ENCODE measurements at places on chromosomes 7 and 10.
A peak's percentile ranks its signal among the peaks of the same experiment; 100 is the strongest.

- no peaks in the 10 kb centered on the region for H3K36me3 ChIP-seq
- no peaks in the 10 kb centered on the region for H3K4me1 ChIP-seq
- no peak overlapping the region for H3K4me3 ChIP-seq
- no peak for DNase-seq
Observed at GRCh38 chr10:3312403-3312940, 139.9 kb upstream of the PITRM1 start.

GRCh38 chr7:135240441-135240840 is 6.8 kb downstream of the STRA8 start:
- no peaks in the 10 kb centered on the region for H3K27me3 ChIP-seq

DNA sequence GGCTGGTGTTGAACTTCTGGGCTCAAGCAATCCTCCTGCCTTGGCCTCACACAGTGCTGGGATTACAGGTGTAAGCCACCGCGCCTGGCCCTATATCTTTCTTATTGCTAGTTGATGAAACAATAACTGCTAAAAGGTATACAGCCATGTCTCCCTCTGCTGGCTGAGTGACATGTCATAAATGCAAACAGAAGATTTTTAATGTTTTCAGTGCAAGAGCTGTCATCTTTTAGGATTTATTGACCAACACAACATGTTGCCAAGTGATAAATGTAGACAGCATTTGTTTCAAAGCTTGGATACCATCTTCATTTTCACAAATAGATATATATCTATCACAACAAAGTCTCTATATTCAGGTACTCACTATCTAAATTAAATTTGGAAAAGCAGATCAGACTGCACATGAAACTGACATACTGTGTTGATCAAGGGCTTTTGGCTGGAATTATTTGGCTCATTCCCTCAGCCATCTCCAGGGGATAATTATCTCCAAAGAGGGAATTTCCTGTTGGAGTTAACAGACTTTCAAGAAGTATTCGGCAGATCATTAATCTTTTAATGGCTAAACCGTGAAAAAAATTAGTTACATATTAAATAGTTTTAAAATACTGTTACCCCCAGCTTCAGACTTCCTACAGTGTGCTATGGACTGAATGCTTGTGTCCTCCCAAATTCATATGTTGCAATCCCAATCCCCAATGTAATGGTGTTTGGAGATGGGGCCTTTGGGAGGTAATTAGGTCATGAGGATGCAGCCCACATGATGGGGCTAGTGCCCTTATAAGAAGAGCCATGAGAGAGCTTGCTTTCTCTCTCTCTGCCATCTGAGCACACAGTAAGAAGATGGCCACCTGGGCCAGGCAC is 41.3 kb upstream of the SRPK2 start:
- peak; percentile 27 for DNase-seq
- H3K27me3 ChIP-seq = no peaks in the 10 kb centered on the region
- no peaks in the 10 kb centered on the region for H3K36me3 ChIP-seq
- H3K27ac ChIP-seq = no peak overlapping the region
- peaks cover 3% of the 10 kb centered on the region for H3K4me1 ChIP-seq

DNA sequence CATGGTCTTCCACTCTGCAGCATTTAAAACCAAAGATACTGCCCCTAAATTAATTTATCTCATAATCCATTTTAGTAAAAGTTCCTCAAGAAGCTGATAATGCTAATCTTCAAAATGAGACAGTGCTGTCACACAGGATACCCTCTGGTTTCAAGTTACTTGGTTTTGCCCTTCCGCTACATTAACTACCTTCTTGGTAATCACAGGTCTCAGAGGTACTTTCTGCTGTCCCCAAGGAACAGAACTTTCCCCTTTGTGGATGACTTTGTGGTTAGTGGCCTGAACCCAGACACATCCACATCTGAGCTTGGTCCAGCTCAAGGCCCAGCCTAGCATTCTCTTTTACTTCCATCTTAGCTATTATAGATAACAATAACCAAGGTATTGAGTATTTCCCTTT is 88.8 kb upstream of the TMEM26 start:
- no peaks in the 10 kb centered on the region for H3K27me3 ChIP-seq
- DNase-seq = no peak
- no peaks in the 10 kb centered on the region for H3K4me1 ChIP-seq

GRCh38 chr7:41977151-41977651 is 259.8 kb downstream of the GLI3 start:
- H3K4me3 ChIP-seq = no peak overlapping the region
- peaks cover 4% of the 10 kb centered on the region for H3K36me3 ChIP-seq
- no peak for DNase-seq
- H3K27me3 ChIP-seq = no peaks in the 10 kb centered on the region
- peak overlapping the region; percentile 26 for H3K27ac ChIP-seq

GRCh38 chr10:29465384-29465783 is 169.4 kb downstream of the SVIL start:
- no peak overlapping the region for H3K4me3 ChIP-seq
- H3K4me1 ChIP-seq = no peaks in the 10 kb centered on the region
- no peak for DNase-seq
- H3K36me3 ChIP-seq = peaks cover 91% of the 10 kb centered on the region
- H3K27ac ChIP-seq = no peak overlapping the region

- DNase-seq = no peak
- no peak overlapping the region for H3K27ac ChIP-seq
- H3K4me3 ChIP-seq = no peak overlapping the region
- no peaks in the 10 kb centered on the region for H3K4me1 ChIP-seq
Observed at GRCh38 chr10:89609833-89610346, 35.2 kb downstream of the PANK1 start.

- H3K36me3 ChIP-seq = no peaks in the 10 kb centered on the region
- no peaks in the 10 kb centered on the region for H3K27me3 ChIP-seq
- no peak overlapping the region for H3K4me3 ChIP-seq
- H3K27ac ChIP-seq = no peak overlapping the region
- no peak for DNase-seq
- H3K4me1 ChIP-seq = no peaks in the 10 kb centered on the region
Observed at GRCh38 chr7:117769085-117769484, 104.2 kb downstream of the CTTNBP2 start.

DNA sequence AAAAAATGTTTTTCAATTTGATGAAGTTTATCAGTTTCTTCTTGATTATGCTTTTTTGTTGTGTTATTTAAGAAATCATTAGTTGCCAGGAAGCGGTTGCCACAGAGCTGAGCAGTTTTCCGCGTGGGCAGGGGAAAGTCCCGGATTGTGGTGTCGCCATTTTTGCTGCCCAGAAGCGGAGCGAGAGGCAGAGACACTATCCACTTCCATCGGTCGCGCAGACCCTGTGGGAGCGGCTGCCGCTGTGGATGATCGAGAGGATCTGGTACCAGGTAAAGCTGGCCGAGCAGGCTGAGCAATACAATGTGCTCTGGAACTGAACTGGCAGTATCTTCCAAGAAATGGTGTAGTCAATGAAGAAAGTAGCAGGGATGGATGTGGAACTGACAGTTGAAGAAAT is 119.8 kb downstream of the ZNF736 start:
- H3K4me3 ChIP-seq = no peak overlapping the region
- DNase-seq = no peak

DNA sequence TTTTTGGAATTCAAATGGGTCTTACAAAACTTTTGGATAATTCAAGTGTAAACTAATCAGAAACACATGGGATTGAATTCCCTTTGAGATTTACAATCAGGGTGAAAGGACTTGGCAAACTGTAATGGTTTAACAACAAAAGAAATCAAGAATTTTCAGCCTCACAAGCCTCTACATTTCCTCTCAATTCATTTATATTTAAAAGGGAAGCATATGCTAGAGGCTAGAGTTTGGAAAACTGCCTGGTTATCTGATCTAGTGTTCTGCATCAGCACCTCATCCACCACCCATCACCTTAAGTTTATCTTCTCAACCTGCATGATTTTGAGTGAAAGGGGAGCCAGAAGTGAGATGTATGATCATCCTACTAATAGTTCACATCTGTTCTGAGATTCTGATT is 120.7 kb downstream of the TES start:
- H3K36me3 ChIP-seq = no peaks in the 10 kb centered on the region
- no peak overlapping the region for H3K27ac ChIP-seq
- H3K4me3 ChIP-seq = no peak overlapping the region
- no peaks in the 10 kb centered on the region for H3K4me1 ChIP-seq
- H3K27me3 ChIP-seq = no peaks in the 10 kb centered on the region

GRCh38 chr10:79187121-79187940 is 118.6 kb downstream of the ZMIZ1 start:
- H3K27me3 ChIP-seq = no peaks in the 10 kb centered on the region
- H3K27ac ChIP-seq = no peak overlapping the region

DNA sequence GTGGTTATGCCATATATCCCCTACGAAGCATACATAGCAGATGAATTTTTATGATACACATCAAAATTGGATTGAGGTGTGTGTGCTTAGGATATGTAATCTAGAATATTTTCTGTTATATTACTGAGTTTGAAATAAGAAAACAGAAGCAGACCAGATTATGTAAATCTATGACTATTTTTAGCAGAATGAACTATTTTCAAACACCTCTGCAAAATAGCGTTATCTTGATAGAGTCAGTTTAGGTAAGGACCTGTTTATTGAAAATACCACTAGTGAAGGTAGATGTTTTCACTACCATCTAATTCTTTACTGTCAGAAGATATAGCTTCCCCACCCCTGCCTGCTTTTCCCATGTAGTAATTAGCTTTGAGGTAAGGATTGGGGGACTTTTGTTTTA is 9.1 kb downstream of the LANCL2 start:
- H3K4me1 ChIP-seq = no peaks in the 10 kb centered on the region
- H3K27me3 ChIP-seq = no peaks in the 10 kb centered on the region
- DNase-seq = no peak
- no peak overlapping the region for H3K27ac ChIP-seq
- no peaks in the 10 kb centered on the region for H3K36me3 ChIP-seq
- H3K4me3 ChIP-seq = no peak overlapping the region

- DNase-seq = no peak
- no peaks in the 10 kb centered on the region for H3K4me1 ChIP-seq
- no peaks in the 10 kb centered on the region for H3K27me3 ChIP-seq
- H3K27ac ChIP-seq = no peak overlapping the region
- H3K4me3 ChIP-seq = no peak overlapping the region
Observed at GRCh38 chr7:147276783-147277370, 1160.3 kb downstream of the CNTNAP2 start.

DNA sequence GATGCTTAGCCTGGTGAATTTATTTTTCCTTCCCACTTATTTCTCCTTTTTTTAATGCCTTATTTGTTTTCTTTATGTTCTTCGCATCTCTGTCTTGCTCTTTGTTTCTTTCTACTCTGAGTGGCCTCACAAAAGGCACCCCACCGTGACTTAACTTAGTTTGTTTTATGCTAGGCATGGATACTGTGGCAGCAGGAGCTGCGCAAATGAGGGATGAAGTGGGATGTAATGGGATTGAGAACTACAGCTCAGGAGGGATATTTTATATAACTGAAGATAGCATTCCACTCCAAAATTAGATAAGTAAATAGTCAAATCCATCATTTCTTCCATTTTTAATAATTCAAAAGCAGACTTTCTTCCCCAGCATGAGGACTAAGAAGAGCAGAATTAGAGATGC is 1.7 kb upstream of the CACNA2D1 start:
- no peak for DNase-seq
- no peak overlapping the region for H3K4me3 ChIP-seq
- peaks cover 4% of the 10 kb centered on the region for H3K4me1 ChIP-seq
- no peaks in the 10 kb centered on the region for H3K36me3 ChIP-seq
- no peaks in the 10 kb centered on the region for H3K27me3 ChIP-seq

- no peak overlapping the region for H3K27ac ChIP-seq
- H3K4me3 ChIP-seq = peak overlapping the region; percentile 67
- no peaks in the 10 kb centered on the region for H3K36me3 ChIP-seq
- peaks cover 18% of the 10 kb centered on the region for H3K27me3 ChIP-seq
- DNase-seq = no peak
Observed at GRCh38 chr10:89206402-89207180, 526 bp downstream of the CH25H start.

DNA sequence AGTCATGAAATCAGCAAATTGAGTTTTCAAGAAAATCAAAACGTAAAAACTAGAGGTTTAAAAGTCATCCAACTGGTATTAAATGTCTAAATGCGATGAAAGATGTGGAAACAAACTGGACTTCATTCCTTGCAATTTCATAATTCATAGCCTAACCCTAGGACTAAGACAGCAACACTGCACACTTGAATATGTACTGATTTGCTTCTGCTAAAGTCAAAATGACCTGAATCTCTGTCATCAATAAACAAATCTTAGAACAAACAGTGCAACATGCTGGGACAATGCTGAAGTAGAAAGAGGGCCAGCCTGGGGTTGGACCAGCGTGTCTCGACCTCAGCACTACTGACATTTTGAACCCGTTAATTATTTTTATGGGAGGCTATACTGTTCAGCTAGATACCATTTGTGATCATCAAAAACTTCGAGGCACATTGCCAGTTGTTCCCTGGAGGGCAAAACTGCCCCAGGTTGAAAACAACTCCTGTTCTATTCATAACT is 47.1 kb downstream of the MYOF start:
- H3K4me3 ChIP-seq = no peak overlapping the region
- H3K36me3 ChIP-seq = no peaks in the 10 kb centered on the region
- peak; percentile 61 for DNase-seq
- peak overlapping the region; percentile 95 for H3K27ac ChIP-seq
- H3K4me1 ChIP-seq = peaks cover 75% of the 10 kb centered on the region

DNA sequence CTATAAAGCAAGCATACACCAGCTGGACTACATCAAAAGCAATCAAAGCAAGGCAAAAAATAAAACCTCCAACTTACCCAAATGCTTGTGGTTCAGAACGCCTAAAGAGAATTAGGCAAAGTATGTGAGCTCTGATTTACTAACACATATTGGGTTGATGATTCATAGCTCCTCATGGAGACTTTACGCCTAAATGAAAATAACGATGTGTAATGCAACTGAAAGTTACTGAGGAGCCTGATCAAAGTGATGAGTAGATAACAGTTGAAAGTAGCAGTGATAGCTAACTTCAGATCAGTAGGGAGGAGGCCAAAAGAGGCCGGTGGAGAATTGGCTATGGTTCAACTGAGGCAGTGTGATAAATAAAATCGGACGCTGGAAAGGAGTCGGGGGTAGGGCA is 85.0 kb downstream of the MPP7 start:
- H3K4me1 ChIP-seq = peaks cover 83% of the 10 kb centered on the region
- H3K36me3 ChIP-seq = no peaks in the 10 kb centered on the region
- no peak overlapping the region for H3K27ac ChIP-seq
- H3K27me3 ChIP-seq = no peaks in the 10 kb centered on the region
- H3K4me3 ChIP-seq = peak overlapping the region; percentile 8

DNA sequence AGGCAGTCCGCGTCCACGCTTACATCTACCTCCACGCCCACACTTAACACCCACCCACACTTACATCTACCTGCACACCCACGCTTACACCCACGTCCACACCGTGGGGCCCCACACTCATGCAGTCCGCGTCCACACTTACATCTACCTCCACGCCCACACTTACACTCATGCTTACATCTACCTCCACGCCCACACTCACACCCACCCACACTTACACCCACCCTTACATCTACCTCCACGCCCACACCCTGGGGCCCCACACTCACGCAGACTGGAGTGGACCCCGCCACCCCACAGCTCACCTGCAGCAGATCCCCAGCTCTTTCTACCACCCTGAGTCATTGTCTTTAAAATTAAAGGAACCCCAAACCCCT is 32.4 kb upstream of the PWWP2B start:
- no peak overlapping the region for H3K27ac ChIP-seq
- no peak overlapping the region for H3K4me3 ChIP-seq
- H3K36me3 ChIP-seq = peaks cover 60% of the 10 kb centered on the region
- no peaks in the 10 kb centered on the region for H3K27me3 ChIP-seq
- no peaks in the 10 kb centered on the region for H3K4me1 ChIP-seq
- DNase-seq = peak; percentile 33

All from tibial artery (tissue), 4 donors.